Stimulated activated CD4-positive, alpha-beta T cell treated with anti-CD3 and anti-CD28 coated beads, Interleukin-12 subunit alpha, Interleukin-12 subunit beta, amount 100 ng/mL, for 24 hours (primary cell): ENCODE measurements at places on chromosomes 1 and 21.

DNA sequence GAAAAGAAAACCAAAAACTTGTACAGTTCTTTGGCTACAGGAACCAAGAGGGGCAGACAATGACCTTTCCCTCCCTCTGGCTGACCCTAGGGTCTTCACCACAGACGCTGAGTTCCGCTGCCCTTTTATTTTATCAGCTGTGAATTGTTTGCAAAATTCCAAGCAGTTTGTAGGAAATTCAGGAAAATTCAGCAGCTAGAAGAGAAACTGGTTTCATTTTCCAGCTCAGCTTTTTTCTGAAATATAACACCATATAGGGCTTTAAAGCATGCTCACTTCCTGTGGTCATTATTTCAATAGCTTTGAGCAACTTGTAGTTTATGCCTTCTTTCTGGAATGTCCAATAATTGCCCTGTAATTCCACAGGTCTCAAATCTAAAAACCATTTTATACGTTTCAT, 5.5 kb upstream of the PIK3R3 start:
- no peak for DNase-seq

GRCh38 chr1:99533909-99534637, 111.8 kb upstream of the PALMD start:
- DNase-seq = no peak

GRCh38 chr1:50967416-50968157, 2.5 kb upstream of the CDKN2C start:
- no peak for DNase-seq

GRCh38 chr1:31924839-31925238, 13.3 kb downstream of the PTP4A2 start:
- DNase-seq = no peak

DNA sequence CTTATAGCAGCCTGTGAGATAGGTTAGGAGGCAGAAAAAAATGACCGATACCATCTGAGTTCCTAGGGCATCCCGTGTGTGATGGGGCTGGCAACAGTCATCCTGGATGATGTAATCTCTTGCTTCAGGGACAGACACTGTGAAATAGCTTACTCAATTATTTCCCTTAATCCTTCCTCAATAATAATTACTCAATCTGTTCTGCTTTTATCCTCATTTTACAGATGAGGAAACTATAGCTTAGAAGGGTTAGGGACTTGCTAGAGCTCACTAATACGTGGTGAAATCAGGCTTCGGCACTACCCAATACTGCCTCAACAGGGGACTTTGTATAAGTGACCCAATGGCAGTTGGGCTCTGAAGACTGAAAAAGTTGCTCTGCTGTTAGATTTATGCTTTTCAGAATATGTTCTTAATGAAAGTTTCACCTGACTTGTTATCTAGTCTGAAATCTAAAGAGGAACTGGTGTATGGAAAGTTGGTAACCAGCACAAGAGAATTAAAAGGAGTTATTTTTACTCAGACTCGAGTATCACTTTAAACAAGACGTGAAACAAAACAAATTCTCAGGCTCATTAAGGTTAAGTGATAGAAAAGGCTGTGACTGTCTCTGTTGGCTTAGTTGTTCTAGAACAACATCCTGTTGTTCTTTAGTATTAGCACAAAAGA, 14.4 kb downstream of the CD55 start:
- no peak for DNase-seq

DNA sequence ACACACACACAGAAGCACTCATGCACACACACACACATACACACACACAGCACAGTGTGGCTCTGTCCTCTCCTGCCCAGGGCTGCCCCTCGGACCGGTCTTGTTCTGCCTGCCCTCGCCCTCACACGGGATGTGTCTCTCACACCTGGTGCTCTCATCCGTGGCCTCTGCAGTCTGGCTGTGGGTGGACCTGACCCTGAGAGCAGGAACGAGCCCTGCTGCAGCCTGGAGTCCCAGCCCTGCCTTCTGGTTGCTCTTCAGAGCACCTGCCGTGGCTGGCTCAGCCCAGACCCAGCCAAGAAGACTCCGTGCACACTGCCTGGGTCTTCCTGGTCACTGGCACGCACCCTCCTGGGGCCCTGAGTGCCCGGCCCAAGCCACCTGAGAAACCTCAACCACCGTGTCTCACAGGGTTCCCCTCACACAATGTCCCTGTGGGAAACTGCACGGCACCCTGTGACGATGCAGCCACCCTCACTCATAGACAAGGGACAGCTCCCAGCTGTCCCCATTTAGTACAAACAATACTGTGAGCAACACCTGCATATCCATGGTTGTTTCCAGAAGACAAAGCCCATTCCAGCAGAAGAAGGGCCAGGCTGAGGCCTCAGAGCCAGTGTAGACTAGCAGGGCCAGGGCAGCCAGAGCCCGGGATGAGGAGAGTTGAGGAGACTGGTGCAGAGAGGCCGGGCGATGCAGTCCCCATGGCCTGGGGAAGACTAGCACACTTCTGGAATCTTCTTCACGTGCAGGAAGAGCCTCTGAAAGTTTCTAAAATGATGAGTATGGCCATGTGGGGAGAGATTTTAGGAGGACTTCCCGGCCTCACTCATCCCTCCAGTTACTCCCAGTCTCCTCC, 234.0 kb downstream of the NPHP4 start:
- DNase-seq = no peak

- DNase-seq = no peak
These were observed 84.6 kb downstream of the LAMC2 start for GRCh38 chr1:183270541-183271141.

DNA sequence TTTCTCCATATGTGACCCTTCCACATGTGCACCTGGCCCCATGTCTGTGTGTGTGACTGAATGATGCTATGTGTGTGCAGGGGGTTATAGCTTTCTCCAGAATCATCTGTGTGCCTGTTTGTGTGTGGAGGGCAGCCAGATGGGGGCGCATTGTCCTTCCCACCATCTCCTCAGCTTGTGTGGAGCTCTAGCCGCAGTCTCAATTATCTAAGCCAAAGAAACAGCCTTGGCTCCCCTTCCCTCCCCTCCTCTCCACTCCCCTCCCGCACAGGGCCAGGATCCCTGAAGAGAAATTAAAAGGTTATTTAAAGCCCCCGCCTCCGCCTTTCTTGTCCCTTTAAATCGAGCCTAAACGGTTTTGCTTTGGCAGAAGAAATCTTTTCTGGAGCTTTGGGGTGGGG, 1.8 kb upstream of the DMBX1 start:
- DNase-seq = no peak

DNA sequence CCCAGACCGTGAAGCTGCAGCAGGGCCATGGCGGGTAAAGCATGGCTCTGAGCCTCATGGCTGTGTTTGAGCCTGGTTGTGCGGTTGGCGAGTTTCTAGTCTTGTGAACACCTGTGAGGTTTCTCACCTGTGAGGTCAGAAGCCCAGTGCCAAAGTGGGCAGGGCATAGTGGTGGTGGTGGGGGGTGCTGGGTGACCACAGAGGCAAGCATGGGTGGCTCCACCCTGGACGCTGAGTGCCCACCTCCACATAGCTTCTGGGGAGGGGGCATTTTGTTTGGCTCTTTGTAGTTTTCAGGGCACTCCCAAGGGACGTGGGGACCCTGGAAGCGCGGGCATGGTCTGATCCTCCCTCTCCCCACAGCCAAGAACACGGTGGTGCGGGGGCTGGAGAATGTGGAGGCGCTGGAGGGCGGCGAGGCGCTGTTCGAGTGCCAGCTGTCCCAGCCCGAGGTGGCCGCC, 91.1 kb downstream of the TRIM11 start:
- no peak for DNase-seq

GRCh38 chr1:108556499-108556898, 3.4 kb upstream of the EEIG2 start:
- DNase-seq = no peak

GRCh38 chr21:36994501-36995158, 11.9 kb upstream of the RIPPLY3 start:
- DNase-seq = no peak

DNA sequence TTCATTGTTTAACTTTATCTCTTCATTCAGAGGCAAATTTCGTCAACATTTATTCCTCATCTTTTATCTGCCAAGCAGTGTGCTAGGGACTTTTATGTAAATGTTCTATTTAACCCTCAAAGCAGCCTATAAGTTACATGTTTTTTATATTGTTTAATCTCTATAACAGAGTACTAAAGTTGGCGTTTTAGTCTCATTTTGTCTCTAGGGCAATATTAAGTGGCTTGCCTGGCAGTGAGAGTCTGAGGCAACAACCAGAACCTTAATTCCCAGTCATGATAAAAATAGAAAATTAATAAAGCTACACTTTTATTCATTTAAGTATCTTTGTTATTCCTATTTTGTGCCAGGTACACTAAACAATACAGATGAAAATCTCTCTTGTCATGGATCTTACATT, 994.3 kb upstream of the ADGRL2 start:
- no peak for DNase-seq
